Glutamatergic neuron (in vitro differentiated cells): ENCODE measurements at places on chromosomes 2 and 18. TPM values are rescaled to one million over a fixed set of nuclear protein-coding genes. Genes with fewer than 3 reads are reported as not detected.

DNA sequence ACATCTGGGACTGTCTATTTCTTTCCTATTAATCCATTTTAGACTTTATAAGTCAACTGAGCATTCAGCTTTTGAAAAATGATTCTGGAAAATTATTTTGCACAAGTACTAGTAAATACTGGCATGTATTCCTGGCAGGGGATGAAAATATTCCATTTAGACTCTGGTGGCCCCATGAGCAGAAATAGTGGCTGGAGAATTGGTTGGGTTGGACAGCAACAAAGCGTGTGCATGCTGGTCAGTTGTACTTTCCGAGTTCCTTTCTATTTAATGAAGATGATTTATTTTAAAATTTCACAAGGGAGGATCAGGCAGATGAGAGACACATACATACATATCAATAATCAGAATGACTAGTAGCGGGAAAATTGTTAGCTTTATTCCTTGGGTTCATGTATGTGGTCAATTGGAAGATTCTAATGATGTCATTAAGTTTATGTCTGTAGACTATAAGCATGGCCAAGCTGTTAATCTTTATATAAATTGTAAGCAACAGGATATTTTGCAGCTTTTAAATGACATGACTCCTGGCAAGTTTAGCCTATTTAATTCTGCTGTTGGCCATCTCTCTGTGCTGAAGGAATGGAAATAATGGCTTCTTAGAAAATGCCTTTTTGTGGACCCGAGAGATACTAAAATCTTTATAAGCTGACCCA is 541.6 kb downstream of the SLC4A3 start:
- no peak overlapping the region for H3K4me3 ChIP-seq

- no peaks in the 10 kb centered on the region for H3K27me3 ChIP-seq
- no peak overlapping the region for H3K4me3 ChIP-seq
- DNase-seq, result no peak
- H3K36me3 ChIP-seq, result no peaks in the 10 kb centered on the region
- H3K27ac ChIP-seq, result no peak overlapping the region
Observed at GRCh38 chr2:104444392-104444791, 409.5 kb upstream of the POU3F3 start.

EFHD1 gene
- total RNA-seq, result 0.71 TPM

GRCh38 chr2:8799004-8799403 is 38.4 kb downstream of the KIDINS220 start:
- H3K27me3 ChIP-seq, result peaks cover 2% of the 10 kb centered on the region
- H3K4me1 ChIP-seq, result no peaks in the 10 kb centered on the region
- H3K27ac ChIP-seq, result no peak overlapping the region
- H3K36me3 ChIP-seq, result no peaks in the 10 kb centered on the region

C2orf78 gene
- total RNA-seq, result not detected

DNA sequence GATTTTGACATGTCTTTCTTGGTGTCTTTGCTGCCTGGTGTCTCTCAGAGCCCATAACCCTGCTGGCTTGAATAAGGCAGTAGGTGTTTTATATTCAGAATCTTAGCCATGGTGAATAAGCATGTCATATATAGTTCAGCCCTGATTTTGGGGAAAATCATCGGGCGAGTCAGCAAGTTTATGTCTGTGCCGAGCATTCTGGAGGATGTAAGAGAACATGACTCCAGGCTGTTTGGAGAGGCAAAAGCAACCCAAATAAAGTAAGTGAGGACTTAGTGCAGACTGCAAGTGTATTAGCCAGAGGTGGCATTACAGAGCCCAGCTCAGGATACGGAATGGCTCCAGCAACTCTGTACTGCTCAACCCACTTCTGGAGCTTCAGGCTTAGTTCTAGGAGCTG is 50.3 kb downstream of the TCF7L1 start:
- no peak overlapping the region for H3K27ac ChIP-seq
- DNase-seq, result no peak
- H3K36me3 ChIP-seq, result no peaks in the 10 kb centered on the region
- H3K27me3 ChIP-seq, result peaks cover 6% of the 10 kb centered on the region
- H3K4me1 ChIP-seq, result peaks cover 10% of the 10 kb centered on the region
- H3K4me3 ChIP-seq, result no peak overlapping the region

ABCB11 gene
- total RNA-seq, result not detected

DNA sequence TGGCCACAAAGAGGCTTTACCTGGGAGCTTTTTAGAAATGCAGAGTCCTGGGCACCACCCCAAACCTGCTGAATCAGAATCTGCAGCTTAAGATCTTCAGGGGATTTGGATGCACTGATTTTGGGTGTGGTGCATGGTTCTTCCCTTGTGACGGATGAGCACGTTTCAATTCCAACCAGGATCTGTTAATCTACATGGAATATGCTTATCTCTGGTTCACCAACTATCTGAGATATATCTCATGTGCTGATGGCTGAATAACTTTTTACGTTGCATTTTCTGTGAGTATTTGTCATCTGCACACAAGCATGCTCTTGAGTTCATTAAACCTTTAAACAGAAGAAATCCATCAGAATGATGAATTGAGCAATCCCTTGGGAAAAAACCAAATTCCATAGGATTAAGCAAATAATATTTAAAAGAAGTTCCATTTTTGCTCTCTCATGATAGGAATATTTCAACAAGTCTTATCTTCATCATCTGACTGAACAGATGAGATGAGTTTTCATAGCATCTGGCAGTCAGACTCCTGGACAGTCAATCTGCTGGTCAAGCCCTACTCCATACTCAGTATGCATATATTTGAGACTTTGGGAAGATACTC is 120.6 kb downstream of the PLB1 start:
- H3K27ac ChIP-seq, result no peak overlapping the region
- no peak overlapping the region for H3K4me3 ChIP-seq
- H3K4me1 ChIP-seq, result peaks cover 14% of the 10 kb centered on the region
- no peak for DNase-seq

KCNS3 gene
- 5.5 TPM for total RNA-seq

DNA sequence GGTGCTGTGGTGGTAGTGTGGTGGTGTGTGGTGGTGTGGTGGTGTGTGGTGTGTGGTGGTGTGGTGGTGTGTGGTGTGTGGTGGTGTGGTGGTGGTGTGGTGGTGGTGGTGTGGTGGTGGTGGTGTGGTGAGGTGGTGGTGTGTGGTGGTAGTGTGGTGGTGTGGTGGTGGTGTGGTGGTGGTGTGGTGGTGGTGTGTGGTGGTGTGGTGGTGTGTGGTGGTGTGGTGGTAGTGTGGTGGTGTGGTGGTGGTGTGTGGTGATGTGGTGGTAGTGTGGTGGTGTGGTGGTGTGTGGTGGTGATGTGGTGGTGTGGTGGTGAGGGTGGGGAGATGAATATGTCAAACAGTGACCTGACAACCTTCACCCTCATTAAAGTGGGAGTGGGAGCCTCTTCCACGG is 55.6 kb upstream of the DLGAP1 start:
- H3K4me1 ChIP-seq, result no peaks in the 10 kb centered on the region
- no peaks in the 10 kb centered on the region for H3K27me3 ChIP-seq
- H3K36me3 ChIP-seq, result no peaks in the 10 kb centered on the region
- no peak overlapping the region for H3K4me3 ChIP-seq
- DNase-seq, result no peak

STAT4 gene
- 0.74 TPM for total RNA-seq

DNA sequence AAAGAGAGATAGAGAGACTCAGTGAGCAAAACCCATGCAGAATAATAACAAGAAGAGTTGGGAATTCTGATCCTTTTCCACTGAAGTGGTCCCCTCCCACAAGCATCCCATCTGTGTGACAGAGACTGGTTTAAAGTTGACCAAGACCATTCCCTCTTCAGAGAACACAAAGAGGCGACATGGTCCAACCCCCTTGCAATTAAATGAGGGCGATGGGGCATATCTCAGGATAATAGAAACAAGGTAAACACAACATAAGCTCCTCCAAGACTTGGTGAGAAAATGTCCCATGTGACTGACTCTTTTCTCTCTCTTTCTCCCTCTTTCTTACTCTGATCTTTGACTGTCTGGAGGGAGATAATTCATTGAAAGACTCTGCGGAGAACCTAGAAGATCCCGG is 526.7 kb downstream of the SOX11 start:
- no peak overlapping the region for H3K4me3 ChIP-seq

UGT1A4 gene
- total RNA-seq, result not detected

CCDC93 gene
- 32.6 TPM for total RNA-seq

DNA sequence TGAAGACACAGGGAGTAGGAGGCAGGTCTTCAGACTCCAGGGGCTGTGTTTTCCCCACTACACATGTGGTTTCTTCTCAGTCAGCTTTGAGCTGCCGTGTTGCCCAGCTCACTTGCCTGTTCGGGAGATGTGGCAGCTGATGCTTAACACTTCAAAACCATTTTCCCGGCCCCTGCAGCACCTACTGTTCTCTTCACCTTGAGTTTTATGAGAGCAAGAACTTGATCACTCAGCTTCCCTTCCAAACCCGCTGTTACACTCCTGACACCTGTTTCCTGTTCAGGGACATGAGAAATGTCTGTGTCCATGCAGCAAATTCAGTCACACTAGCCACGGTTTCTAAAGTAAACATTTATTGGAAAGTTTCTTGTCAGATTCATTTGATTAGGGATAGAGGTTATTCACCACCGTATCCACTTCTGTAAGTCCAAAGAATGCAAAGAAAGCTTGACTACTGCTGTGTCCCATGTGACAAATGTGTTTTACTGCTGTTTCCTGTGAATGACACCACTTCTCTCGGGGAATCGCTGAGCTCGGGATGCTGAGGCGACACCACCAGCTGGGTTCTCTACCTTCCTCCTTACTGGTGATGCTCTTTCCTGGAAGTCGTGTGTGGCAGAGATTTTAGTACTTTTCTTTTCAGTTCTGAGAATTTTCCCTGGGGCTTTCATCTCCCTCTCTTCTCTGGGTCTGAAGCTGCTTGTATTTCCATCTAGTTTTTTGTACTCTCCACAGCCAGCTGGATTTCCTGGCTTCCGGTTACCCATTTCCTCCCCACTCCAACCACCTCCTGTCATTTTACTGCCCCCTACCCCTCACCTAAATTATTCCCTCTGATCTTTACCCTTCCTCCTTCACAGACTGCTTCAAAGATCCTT is 91.7 kb downstream of the KLF7 start:
- H3K27me3 ChIP-seq, result peaks cover 15% of the 10 kb centered on the region
- peaks cover 52% of the 10 kb centered on the region for H3K4me1 ChIP-seq
- H3K27ac ChIP-seq, result peak overlapping the region; percentile 63
- DNase-seq, result no peak
- no peaks in the 10 kb centered on the region for H3K36me3 ChIP-seq

XIRP2 gene
- total RNA-seq, result not detected

DNA sequence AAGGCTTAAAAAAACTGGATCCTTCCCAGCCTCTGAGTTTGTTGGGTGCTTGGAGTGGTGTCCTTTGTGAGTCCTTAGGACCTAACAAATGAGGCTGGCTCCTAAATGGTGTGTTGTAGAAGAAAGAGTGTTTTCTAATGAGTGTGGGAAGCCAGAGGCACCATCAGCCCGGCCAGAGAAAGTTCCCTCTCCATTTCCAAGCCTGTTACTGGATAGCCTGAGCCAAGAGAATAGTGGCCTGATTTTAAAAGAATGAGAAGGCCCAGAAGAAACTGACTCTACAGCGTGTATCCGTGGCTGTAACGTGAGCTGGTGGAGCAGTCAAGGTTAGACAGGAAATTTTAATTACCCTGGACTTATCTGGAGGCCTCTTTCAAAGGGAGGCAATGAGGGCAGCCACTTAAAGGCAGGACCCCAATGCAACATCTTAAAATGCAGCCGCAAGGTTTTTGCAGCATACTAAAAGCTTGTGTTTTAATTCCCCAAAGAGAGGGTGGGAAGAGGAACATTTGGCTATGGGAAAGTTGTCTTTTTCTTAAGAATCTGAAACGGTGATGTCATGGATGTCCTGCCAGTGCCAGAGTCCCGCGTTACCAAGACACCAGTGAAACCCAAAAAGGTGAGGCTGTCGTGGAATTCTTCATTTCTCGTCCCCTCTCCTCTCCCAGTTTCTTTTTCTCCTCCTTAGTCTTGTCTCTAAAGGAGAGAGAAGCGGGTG is 4.6 kb downstream of the EFHD1 start:
- H3K4me3 ChIP-seq, result no peak overlapping the region
- no peaks in the 10 kb centered on the region for H3K36me3 ChIP-seq
- no peak overlapping the region for H3K27ac ChIP-seq
- DNase-seq, result no peak
- no peaks in the 10 kb centered on the region for H3K4me1 ChIP-seq

- no peak overlapping the region for H3K4me3 ChIP-seq
- DNase-seq, result no peak
- H3K27me3 ChIP-seq, result peaks cover 10% of the 10 kb centered on the region
- H3K4me1 ChIP-seq, result peaks cover 22% of the 10 kb centered on the region
Observed at GRCh38 chr2:97658691-97659157, 5.1 kb downstream of the ACTR1B start.

OR6B2 gene
- not detected for total RNA-seq

- no peak overlapping the region for H3K4me3 ChIP-seq
- peaks cover 22% of the 10 kb centered on the region for H3K4me1 ChIP-seq
- DNase-seq, result no peak
- peak overlapping the region; percentile 11 for H3K27ac ChIP-seq
Observed at GRCh38 chr2:216920937-216921456, 61.1 kb upstream of the TNP1 start.

DNA sequence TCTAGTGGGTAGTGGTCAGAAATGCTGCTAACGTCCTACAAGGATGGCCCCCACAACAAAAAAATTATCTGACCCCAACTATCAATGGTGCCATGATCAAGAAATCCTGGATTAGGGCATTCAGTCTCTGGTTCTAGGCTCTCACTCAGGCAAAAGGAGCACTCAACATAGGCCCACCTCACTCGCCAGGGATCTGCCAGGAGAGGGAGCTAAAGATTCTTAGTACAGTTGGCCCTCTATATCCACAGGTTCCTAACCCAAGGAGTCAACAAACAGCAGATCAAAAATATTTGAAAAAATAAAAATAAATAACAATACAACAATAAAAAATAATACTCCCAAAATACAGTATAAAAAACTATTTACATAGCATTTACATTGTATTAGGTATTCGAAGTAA is 10.0 kb downstream of the SLC4A5 start:
- peaks cover 3% of the 10 kb centered on the region for H3K27me3 ChIP-seq
- no peak overlapping the region for H3K27ac ChIP-seq
- peak; percentile 34 for DNase-seq
- H3K4me1 ChIP-seq, result no peaks in the 10 kb centered on the region
- H3K36me3 ChIP-seq, result no peaks in the 10 kb centered on the region
- H3K4me3 ChIP-seq, result no peak overlapping the region

DNA sequence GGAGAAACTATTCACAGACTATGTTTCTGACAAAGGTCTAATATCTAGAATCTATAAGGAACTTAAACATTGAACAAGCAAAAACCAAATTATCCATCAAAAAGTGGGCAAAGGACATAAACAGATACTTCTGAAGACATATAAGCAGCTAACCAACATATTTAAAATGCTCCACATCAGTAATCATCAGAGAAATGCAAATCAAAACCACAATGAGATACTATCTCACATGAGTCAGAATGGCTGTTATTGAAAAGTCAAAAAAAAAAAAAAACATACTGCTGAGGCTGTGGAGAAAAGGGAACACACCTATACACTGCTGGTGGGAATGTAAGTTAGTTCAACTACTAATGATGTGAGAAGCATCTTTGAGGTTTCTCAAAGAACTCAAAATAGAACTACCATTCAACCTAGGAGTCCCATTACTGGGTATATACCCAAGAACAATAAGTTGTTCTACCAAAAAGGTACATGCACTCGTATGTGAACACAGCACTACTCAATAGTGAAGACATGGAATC is 220.4 kb upstream of the TFPI start:
- H3K36me3 ChIP-seq, result no peaks in the 10 kb centered on the region
- peaks cover 3% of the 10 kb centered on the region for H3K27me3 ChIP-seq
- DNase-seq, result no peak
- no peaks in the 10 kb centered on the region for H3K4me1 ChIP-seq

GRCh38 chr2:217802876-217803652 is 199.7 kb downstream of the TNS1 start:
- no peak overlapping the region for H3K4me3 ChIP-seq
- DNase-seq, result no peak
- no peaks in the 10 kb centered on the region for H3K36me3 ChIP-seq
- H3K27ac ChIP-seq, result no peak overlapping the region
- H3K27me3 ChIP-seq, result peaks cover 4% of the 10 kb centered on the region
- peaks cover 8% of the 10 kb centered on the region for H3K4me1 ChIP-seq
